Stimulated activated effector memory CD8-positive, alpha-beta T cell treated with anti-CD3 and anti-CD28 coated beads, Interleukin-12 subunit alpha, Interleukin-12 subunit beta, amount 100 ng/mL, for 72 hours (primary cell): ENCODE measurements at places on chromosomes 13 and 19.

DNA sequence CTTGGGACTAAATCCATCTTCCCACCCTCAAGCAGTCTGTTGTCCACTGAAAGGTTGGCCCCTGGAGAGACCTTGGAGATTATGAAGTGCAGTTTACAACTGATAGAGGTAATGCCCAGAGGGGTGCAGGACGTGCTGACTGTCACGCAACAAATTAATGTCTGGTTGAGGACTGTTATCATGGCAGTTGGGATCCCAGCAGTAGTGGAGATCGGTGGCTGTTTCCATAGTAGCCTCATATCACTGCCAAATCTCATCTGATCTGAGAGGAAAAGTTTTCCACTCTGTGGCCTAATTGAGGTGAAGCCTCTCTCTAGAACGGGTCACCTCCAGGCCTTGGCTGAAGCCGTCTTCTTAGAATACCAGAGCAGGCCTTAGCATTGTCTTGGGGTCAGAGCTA, 4.1 kb downstream of the TECR start:
- no peak for DNase-seq

- DNase-seq = no peak
Observed at GRCh38 chr13:43573802-43574514, 212.8 kb downstream of the ENOX1 start.

GRCh38 chr13:78228211-78228610, 309.6 kb upstream of the EDNRB start:
- no peak for DNase-seq

DNA sequence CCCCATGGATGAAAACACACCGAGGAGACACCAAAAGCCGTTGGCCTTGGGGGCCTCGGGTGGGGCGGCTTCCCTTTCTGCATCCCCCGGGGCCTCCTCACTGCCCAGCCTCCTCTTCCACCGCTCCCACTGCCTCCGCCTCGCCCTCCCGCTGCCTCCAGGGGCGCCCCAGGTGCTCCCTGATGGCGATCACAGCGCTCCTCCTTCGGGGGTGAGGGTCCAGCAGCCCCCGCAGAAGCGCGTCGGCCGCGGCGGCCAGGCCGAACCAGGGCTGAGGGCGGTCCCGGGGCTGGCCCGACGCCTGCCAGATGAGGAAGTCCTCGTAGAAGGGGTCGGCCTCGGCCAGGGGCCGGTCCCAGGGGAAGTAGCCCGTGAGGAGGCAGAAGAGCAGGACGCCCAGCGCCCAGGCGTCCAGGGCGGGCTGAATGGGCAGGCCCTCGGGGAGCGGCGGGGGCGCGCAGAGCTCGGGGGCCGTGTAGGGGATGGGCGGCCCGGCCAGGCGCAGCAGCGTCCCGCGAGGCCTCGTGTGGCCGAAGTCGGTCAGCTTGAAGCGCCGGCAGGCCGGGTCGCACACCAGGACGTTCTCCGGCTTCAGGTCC, 7.2 kb downstream of the SBK2 start:
- no peak for DNase-seq

DNA sequence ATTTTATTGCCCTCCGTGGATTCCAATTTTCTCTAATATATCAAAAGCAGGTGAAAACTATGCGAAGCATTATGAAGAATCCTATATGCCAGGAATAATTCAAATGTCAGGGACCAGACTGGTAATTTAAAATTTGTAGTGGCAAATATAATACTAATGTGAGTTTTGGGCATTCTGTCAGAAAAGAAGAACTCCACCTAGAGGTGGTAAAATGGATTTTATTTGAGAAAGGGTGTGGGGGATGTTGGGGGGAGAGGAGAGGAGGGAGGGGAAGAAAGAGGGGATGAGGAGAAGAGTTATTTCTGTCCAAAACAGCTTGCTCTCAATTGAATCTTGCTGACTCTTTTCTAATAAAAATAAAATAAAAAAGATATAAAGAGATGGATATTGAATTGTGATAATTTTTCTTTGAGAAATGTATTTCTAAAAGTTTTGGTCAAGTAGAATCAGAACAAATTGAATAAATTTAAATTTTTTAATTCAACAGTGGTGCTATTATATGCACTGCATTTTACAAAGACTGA, 929.3 kb upstream of the SLITRK5 start:
- DNase-seq = no peak

- DNase-seq = no peak
Observed at GRCh38 chr19:33273065-33273736, 29.1 kb downstream of the CEBPA start.

- no peak for DNase-seq
Observed at GRCh38 chr13:75803164-75803611, 167.1 kb downstream of the LMO7 start.

DNA sequence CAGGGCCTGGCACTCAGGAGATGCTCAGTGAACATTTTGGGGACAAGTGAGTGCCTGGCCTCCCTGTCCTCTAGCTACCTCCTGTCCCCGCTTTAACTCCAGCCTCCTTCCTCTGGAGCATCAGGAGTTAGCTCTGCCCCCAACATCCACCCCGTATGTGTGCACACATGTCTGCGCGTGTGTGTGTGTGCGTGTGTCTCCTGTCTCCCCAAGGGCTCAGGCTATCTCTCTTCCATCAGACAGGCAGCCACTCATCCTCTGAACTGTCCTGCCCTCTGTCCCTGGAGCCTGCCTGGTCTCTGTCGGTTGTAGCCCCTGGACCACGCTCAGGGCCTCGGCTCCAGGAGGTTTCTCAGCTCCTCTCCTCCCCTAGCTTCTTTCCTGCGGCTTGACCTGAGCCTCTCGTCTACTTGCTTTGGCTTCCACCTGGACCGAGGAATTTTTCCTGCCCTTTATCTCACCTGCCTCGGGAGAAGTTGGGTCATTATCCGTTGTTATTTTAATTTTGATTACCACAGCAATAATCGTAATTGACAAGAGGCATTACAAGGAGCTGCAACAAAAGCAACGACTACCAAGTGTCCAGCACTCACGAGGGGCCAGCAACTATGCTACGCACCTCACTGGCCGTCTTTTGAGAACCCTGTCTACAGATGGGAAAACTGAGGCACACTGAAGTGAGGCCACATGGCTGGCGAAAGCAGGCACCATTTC, 32.0 kb upstream of the ASF1B start:
- DNase-seq = no peak

GRCh38 chr13:48909056-48909389, 66.7 kb upstream of the FNDC3A start:
- DNase-seq = no peak

DNA sequence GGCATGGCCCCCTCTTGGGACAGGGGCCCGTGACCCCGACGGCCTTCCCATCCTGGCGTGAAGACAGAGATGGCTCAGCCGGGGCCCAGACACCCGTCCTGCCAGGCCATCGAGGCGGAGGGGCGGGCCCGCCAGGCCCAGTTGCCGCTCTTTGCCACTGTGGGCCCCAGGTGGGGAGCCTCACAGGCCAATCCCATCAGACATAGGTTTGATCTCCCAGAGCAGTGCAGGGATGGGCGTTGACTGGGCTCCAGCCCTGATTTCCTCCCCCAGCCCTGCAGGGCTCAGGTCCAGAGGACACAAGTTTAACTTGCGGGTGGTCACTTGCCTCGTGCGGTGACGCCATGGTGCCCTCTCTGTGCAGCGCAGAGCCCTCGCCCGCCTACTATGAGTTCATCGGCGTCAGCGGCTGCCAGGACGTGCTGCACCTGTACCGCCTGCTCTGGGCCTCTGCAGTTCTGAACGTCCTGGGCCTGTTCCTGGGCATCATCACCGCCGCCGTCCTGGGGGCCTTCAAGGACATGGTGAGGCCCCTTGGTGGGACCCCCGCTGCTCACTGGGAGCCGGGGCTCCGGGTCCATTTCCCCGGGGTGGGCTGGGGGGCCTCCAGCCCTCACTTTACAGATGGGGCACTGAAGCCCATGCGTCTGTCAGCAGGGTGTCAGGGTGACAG, 42.4 kb downstream of the TMEM255B start:
- DNase-seq = no peak

DNA sequence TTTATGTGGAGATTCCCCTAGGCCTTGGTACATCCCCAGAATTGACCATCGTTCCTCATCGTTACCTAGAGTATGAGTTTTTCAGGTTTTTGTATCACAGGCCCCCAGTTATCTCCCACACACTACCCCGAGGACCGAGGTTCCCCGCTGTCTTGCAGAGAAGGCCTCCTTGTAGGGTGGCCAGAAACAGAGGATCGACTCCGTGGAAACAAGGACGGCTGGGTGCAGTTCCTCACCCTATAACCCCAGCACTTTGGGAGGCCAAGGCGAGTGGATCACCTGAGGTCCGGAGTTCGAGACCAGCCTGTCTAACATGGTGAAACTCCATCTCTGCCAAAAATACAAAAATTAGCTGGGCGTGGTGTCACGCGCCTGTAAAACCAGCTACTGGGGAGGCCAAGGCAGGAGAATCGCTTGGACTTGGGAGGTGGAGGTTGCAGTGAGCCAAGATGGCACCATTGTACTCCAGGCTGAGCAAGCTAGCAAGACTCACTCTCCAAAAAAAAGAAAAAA, 720 bp downstream of the ADAT3 start:
- no peak for DNase-seq

DNA sequence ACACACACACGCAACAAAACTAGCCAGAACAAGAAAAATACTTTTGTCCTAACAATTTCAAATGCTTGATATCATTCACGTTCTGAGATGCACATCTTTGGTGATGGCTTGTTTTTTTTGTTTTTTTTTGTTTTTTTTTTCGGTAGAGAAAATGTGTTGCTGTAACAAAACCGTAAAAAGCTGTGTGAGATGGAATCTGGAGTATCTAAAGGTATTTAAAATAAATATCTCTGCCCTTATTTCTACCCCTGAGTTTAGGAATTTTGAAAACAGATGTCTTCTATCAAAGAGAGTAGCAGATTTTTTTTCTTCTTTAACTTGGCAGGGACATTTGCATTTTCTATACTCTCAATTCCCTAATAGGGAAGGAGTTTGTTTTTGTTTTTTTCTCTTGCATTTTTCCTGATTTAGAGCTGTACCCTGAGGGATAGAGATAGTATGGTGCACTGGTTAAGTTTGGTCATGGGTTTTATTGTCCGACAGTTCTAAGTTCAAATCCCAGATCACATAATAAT, 446.6 kb downstream of the KLF5 start:
- DNase-seq = no peak
